ENCODE measurements at places on chromosomes 1 and 21. TPM values are rescaled to one million over a fixed set of nuclear protein-coding genes. Genes with fewer than 3 reads are reported as not detected.

DNA sequence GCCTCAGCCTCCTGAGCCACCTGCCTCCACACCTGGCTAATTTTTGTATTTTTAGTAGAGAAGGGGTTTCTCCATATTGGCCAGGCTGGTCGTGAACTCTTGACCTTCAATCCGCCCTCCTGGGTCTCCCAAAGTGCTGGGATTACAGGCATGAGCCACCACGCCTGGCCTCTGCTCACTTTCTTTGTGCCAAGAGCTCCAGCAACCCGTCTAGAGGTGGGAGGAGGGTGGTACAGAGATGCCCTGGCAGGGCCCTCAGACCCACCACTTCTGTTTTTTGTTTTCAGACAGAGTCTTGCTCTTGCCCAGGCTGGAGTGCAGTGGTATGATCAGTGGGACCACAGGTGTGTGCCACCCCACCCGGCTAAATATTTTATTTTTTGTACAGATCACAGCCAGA, 6.9 kb upstream of the SYNC start:
- no peaks in the 10 kb centered on the region for H3K36me3 ChIP-seq
- peaks cover 3% of the 10 kb centered on the region for H3K4me1 ChIP-seq
- H3K27ac ChIP-seq: no peak overlapping the region
- H3K27me3 ChIP-seq: no peaks in the 10 kb centered on the region
- no peak for DNase-seq
- no peak overlapping the region for H3K4me3 ChIP-seq

- no peaks in the 10 kb centered on the region for H3K36me3 ChIP-seq
- no peaks in the 10 kb centered on the region for H3K4me1 ChIP-seq
- H3K27ac ChIP-seq: no peak overlapping the region
- no peaks in the 10 kb centered on the region for H3K27me3 ChIP-seq
- no peak for DNase-seq
Observed at GRCh38 chr1:186042230-186042629, 308.0 kb downstream of the HMCN1 start.

DNA sequence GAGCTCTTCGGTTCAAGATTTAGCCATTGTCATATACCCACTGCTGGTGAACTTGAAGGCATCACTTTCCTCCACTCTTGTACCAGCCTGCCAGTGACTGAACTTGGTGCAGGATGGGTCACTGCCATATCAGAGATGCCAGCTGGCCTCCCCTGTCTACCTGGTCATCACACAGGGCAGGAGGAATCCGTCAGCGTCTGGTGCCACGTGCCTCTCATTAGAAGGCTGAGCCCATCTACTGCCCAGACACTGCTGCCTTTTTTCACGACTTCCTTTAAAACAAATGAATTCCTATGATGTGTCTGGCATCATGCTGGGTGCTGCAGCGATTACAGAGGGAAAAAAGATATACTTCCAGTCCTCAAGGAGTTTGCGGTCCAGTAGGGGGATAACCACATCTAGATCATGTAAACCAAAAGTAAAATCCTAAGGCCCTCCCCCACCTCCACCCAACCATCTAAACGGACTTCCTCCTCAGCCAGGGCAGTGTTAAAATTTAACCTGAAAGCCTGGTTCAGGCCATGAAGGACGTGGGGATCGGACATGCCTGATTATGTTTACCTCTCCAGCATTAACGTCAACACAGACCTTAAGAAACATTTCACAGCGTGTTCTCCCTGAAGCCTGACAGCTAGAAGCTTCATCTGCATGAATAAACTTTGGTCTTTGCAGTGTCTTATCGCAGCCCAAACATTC, 29.2 kb upstream of the PDE9A start:
- peaks cover 24% of the 10 kb centered on the region for H3K4me1 ChIP-seq
- H3K4me3 ChIP-seq: no peak overlapping the region
- no peaks in the 10 kb centered on the region for H3K36me3 ChIP-seq

DNA sequence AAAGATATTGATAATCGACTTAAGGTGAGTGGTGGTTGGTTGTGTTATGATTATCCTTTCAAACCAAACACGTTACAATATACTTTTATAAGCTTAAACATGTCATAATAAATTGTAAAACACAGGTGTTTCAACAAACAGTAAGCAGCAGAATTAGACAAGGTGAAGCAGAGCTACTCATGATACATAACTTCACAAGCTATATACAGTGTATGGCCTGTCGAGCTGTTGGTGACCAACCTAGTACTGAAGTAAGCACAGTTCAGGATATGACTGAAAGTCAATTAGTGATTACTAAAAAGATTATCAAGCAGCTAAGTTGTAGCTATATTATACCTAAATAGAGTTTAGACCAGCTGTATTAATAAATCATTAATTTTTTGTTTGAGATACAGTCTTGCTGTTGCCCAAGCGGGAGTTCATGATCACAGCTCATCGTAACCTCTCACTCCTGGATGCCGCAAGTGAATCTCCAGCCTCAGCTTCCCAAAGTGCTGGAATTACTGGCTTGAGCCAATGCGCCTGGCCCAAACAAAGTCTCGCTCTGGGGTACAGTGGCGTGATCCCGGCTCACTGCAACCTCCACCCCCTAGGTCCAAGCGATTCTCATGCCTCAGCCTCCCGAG, 148.1 kb downstream of the EIF4G3 start:
- no peaks in the 10 kb centered on the region for H3K36me3 ChIP-seq
- no peaks in the 10 kb centered on the region for H3K27me3 ChIP-seq
- no peak overlapping the region for H3K4me3 ChIP-seq
- no peak for DNase-seq
- peaks cover 1% of the 10 kb centered on the region for H3K4me1 ChIP-seq

- H3K36me3 ChIP-seq: no peaks in the 10 kb centered on the region
- no peak overlapping the region for H3K4me3 ChIP-seq
- no peak for DNase-seq
Observed at GRCh38 chr1:203217668-203218067, 11.8 kb downstream of the CHIT1 start.

- no peak overlapping the region for H3K4me3 ChIP-seq
- no peaks in the 10 kb centered on the region for H3K36me3 ChIP-seq
- H3K27ac ChIP-seq: no peak overlapping the region
Observed at GRCh38 chr1:201266774-201267173, 16.5 kb upstream of the PKP1 start.

DNA sequence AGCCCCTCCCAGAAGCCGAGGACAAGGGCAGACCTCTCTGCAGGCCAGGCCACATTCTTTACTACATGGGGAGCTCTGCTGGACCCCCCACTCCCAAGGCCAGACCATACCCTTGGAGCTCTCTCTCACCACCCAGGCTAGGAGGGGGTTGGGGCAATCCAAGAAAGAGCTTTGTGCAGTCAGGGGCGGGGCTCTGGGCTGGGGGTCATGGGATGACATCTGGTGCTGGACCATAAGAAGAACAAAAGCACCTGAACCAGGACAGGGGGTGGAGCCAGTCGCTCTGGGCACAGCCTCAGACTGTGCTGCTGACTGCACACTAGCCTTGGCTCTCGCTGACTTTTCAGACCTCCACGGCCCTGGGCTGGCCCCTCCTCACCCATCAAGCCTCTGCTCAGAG, 23.1 kb upstream of the AJAP1 start:
- H3K36me3 ChIP-seq: no peaks in the 10 kb centered on the region
- H3K4me1 ChIP-seq: peaks cover 13% of the 10 kb centered on the region
- H3K4me3 ChIP-seq: no peak overlapping the region

DNA sequence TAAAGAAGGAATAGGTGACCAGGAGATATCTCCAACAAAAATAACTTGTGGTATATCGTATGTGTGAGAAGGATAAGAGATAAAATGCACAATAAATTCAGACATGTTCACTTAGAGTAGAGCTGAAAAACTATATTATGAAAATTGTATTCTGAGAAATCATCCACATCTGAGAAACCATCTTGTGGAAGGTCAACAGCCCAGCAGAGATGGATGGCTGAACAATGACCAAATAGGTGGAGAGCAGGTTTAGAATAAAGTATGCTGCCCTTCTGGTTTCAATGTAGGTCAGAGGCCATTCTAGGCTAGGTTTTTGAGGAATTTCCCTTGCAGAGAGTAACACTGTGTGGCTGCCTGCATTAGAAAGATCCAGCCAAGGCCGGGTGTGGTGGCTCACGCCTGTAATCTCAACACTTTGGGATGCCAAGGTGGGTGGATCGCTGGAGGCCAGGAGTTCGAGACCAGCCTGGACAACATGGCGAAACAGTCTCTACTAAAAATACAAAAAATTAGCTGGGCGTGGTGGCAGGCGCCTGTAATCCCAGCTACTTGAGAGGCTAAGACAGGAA, 8.8 kb upstream of the UAP1 start:
- no peaks in the 10 kb centered on the region for H3K4me1 ChIP-seq
- H3K27me3 ChIP-seq: no peaks in the 10 kb centered on the region
- no peak overlapping the region for H3K27ac ChIP-seq
- DNase-seq: no peak
- H3K4me3 ChIP-seq: no peak overlapping the region
- no peaks in the 10 kb centered on the region for H3K36me3 ChIP-seq

DNA sequence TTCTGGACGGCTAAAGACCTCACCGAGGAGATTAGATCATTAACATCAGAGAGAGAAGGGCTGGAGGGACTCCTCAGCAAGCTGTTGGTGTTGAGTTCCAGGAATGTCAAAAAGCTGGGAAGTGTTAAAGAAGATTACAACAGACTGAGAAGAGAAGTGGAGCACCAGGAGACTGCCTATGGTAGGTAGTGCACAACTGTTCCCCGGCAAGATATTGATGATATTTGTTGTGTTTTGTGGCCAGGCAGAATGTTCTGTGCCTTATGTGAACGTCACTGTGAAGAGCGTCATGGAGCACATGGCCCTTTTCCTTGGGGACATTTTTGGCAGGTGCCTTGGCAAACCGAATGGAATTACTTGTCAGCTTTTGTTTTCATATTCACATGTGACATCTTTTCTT, 191.7 kb downstream of the DISC1 start:
- no peak overlapping the region for H3K27ac ChIP-seq
- DNase-seq: no peak
- H3K36me3 ChIP-seq: no peaks in the 10 kb centered on the region
- no peaks in the 10 kb centered on the region for H3K27me3 ChIP-seq
- peaks cover 3% of the 10 kb centered on the region for H3K4me1 ChIP-seq

DNA sequence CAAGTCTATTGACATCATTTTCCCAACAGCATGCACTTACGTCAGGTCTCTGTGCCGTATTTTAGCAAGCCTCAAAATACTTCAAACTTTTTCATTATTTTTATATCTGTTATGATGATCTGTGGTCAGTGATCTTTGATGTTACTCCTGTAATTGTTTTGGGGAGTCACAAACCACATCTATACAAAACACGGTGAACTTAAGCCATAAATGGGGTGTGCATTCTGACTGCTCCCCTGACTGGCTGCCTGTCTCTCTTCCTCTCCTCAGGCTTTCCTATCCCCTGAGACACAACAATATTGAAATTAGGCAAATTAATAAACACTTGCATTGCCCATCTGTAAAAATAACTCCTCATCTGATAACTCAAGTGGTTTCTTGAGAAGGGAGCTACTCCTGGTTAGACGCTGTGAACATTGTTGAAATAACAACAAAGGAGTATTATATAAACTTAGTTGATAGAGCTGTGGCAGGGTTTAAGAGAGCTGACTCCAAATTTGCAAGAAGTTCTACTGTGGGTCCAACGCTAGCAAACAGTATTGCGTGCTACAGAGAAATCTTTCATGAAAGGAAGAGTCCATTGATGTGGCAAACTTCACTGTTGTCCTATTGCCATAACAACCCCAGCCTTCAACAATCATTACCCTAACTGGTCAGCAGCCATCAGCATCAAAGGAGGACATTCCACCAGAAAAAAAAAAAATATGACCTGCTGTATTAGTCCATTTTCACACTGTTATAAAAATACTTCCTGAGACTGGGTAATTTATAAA, 105.8 kb upstream of the DSCAM start:
- H3K27ac ChIP-seq: no peak overlapping the region
- H3K4me1 ChIP-seq: no peaks in the 10 kb centered on the region
- H3K4me3 ChIP-seq: no peak overlapping the region
- no peaks in the 10 kb centered on the region for H3K36me3 ChIP-seq
- no peak for DNase-seq
- H3K27me3 ChIP-seq: no peaks in the 10 kb centered on the region

GRCh38 chr1:98103617-98104285, 182.9 kb upstream of the DPYD start:
- DNase-seq: no peak
- H3K4me3 ChIP-seq: no peak overlapping the region
- no peak overlapping the region for H3K27ac ChIP-seq
- no peaks in the 10 kb centered on the region for H3K27me3 ChIP-seq
- H3K4me1 ChIP-seq: no peaks in the 10 kb centered on the region
- no peaks in the 10 kb centered on the region for H3K36me3 ChIP-seq

DNA sequence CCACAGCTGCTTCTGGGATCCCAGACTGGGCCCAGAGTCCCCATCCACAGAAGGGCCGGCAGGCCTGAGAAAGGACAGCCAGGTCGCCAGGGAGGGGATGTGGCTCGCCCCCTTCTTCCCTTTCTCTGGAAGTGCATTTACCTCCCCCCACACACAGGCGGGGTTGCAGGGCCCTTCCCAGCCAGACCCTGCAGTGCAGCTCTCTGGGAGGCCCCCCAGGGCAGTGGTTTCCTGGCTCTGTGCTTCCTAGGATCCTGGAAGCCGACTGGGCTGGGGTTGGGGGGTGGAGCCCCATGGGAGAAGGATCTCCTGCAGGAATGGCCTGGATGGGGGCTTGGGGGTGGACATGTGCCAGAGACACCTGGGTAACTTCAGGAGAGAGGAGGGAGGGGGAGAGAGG, 4.2 kb upstream of the COL6A1 start:
- no peak overlapping the region for H3K27ac ChIP-seq
- DNase-seq: no peak
- no peak overlapping the region for H3K4me3 ChIP-seq
- H3K36me3 ChIP-seq: peaks cover 2% of the 10 kb centered on the region

GRCh38 chr1:23273450-23274133, 56.3 kb upstream of the HTR1D start:
- no peak overlapping the region for H3K27ac ChIP-seq
- H3K4me3 ChIP-seq: no peak overlapping the region
- H3K36me3 ChIP-seq: no peaks in the 10 kb centered on the region

DNA sequence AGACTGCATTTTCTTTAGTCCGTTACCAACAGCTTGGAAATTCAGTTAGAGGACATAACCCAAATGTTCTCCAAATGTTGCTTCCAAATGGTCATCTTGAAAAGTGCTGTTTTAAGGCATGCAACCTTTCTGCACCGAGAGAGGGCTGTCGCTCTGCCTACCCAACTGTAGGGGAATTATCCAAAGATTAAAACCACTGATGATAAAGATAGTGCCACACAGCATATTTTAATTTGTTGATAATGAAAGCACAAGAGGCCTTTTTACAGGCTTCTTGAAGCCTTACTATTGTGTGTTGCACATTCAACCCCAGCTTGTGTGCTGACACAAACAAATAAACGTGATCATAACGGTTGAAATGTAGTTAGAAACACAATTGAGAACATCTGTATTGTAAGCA, 121.5 kb downstream of the LMO4 start:
- no peak overlapping the region for H3K27ac ChIP-seq
- H3K27me3 ChIP-seq: no peaks in the 10 kb centered on the region
- no peak for DNase-seq
- H3K4me3 ChIP-seq: no peak overlapping the region
- H3K4me1 ChIP-seq: no peaks in the 10 kb centered on the region

- DNase-seq: no peak
- no peak overlapping the region for H3K4me3 ChIP-seq
- H3K27ac ChIP-seq: no peak overlapping the region
- no peaks in the 10 kb centered on the region for H3K27me3 ChIP-seq
Observed at GRCh38 chr21:43816611-43817071, 27.3 kb downstream of the RRP1 start.

SUSD4 gene
- total RNA-seq: 38.4 TPM
